Cortex of kidney (tissue), 1 donor: ENCODE measurements at places on chromosomes 13 and 19.

DNA sequence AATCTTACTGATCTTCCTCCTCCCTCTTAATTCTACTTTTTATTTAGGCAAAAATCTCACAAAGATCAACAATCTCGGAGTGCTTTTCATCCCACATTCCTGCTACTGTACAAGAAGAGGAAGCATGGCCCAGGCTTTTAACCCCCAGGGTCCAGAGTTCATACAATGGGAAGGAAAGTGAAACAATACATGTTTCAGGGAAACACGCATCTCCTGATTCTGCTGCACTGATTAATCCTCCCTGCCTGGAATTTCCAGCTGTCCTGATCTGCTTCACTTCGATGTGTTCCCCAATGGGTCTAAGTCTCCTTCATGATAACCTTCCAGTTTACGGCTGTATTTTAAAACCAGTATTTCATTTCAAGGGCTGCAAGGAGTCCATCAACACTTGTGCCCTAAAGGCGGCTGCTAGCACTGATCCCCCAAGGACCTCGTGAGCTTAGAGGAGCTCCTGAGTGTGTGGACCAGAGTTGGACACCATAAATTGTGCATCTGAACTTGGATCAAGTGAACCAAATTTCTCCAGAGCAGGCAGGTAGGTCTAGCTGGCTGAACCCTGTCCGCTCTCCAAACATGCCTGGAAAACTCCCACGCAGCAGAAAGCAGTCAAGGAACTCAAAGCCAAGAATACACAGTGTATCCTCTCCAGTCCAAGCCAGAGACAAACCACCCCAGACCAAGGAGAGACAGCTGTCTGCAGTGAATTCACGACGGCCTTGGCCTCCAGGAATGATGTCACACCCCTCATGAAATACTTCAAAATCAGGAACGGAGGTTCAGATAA is 44.3 kb downstream of the COL4A1 start:
- no peak for DNase-seq

- DNase-seq, result no peak
These were observed 16.1 kb downstream of the CARD8 start for GRCh38 chr19:48239582-48240141.

DNA sequence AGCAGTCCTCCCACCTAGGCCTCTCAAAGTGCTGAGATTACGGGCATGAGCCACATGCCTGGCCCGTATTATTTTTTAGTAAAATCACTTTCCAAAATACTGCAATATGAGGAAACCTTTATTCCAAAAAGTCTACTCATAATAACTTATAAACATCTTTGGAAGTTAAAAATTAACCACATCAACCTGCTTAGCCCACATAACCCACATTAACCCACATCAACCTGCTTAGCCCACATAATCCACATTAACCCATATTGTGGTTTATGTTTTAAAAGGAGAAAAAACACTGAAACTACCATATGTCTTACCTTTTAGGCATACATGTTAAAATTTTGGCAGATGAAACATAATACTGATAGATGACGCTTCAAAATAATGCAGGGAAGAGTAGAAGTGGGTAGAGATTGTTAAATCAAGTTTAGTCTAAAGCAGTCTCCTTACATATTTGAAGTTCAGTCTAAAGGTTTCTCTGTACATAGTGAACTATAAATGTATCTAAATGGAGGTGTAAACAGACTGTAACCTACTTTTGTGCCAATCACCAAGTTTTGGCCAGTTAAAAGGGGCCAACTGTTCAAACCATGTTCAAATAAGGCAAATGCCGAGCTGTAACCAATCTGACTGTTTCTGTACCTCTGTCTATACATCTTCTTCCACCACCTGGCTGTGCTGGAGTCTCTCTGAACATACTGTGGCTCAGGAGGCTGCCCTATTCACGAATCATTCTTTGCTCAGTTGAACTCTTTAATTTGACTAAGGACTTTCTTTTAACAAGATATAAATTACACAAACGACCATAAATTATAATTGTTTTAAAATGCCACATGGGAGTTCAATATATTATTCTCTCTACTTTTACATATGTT is 14.5 kb downstream of the KPNA3 start:
- no peak for DNase-seq

GRCh38 chr13:24207841-24208667 is 47.5 kb downstream of the SPATA13 start:
- DNase-seq, result no peak

GRCh38 chr19:9878511-9879196 is 43.5 kb downstream of the PIN1 start:
- no peak for DNase-seq

DNA sequence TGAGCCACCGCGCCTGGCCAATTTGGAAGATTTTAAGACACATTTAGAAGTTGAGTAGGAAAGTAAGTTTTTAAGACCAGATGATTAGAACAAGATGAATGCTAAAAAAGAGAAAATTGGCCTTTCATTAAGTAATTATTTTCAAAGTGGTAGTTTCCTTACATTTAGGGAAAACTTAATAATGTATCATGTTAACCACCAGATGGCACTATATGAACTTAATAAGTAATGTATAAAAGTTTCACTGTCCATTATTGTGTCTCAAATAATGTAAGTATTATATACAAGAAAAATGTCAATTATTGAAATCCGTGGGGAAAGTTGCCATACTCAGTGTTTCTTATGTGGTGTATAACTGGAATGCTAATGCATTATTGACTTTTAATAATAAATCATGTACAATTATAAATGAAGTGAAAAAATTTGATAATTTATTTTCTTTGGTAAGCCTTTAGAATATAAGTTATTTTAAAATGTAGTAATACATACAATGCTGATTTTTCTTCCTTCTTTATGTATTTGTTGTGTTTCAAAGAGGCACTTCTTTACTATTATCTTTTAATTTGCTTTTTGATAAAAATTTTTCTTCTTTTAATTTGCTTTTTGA is 29.2 kb downstream of the COG6 start:
- no peak for DNase-seq

- no peak for DNase-seq
These were observed 881.1 kb downstream of the PCDH9 start for GRCh38 chr13:66348745-66349690.

DNA sequence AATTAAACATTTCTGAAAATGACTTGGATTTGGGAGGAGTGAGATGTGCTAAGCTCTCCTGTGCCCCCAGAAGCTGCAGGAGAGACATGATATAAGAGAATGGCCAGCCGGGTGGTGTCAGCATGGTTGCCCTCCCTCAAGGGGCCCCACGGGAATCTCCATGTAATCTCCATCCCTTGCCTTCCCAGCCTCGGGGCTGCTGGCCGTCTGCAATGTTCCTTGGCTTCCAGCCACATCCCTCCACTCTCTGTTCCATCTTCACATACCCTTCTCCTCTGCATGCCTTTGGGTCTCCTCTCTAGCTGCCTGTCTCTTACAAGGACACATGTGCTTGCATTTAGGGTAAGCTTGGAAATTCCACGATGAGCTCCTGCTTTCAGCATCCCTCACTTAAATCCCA is 172.0 kb downstream of the TSHZ3 start:
- no peak for DNase-seq

GRCh38 chr19:35608251-35608650 is 4.3 kb upstream of the HAUS5 start:
- DNase-seq, result no peak

DNA sequence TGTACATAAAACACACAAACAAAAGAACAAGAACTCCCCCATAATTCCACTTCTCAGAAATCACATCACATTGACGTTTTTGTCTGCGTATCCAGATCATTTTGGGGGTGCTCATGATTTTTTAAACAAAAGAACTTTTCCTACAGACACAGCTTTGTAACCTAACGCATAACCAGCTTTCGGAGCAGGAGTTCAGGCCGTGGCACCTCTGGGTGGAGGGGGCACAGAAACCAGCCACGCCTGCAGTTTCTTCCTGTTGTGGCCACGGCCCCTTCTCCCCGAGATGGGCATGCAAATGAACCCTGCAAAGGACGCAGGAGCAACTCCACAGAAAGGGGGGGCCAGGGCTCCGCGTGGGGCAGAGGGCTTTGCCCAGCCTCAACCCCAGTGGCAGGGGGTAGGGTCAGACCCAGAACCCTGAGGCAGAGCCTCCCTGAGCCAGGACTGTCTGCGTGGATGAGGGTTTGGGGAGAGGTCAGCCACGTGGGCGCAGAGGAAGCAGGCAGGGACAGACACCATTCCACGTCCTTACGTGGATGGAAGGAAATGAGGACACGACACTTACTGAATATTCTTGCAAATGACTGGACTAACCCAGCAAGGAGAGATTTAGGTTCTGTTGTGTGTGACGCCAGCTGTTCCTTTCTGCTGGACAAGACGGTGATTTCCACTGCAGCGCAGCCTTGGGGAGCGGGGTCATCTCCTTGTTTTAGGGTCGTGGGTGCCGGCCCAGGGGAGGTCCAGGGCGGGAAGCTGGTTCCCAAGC is 64.4 kb downstream of the RASA3 start:
- DNase-seq, result no peak

GRCh38 chr13:79448413-79448812 is 32.5 kb upstream of the NDFIP2 start:
- DNase-seq, result no peak

DNA sequence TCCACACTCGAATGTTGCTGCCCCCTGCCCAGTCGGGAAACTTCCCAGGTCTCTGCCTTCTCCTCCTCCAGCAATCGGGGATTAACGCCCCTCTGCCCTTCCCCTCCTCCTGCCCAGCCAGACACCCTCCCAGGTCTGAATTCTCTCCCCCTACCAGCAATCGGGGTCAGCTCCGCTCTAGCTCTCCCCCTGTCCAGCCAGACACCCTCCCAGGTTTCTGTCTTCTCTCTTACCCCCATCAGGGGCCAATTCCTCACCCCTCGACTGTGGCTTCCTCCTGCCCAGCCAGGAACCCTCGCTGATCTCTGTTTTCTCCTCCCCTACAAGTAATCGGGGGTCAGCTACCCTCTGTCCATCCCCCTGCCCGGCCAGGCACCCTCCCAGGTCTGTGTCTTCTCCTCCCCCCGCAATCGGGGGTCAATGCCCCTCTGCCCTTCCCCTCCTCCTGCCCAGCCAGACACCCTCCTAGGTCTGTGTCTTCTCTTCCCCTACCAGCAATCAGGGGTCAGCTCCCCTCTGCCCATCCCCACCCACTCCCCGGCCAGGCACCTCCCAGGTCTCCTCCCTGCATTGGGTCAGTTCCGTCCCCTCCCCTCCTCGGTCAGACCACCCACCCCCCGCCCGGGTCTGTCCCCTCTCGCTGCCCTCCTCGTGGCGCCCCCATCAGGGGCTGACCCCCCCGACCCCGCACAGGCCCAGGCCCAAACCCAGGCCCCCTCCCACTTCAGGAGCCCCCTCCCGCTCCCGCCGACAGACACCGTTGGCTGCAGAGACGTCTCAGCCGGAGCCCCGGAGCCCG is 668 bp downstream of the ZFR2 start:
- DNase-seq, result no peak

GRCh38 chr19:48637948-48638830 is 1.0 kb upstream of the DBP start:
- no peak for DNase-seq
